Vagina (tissue), 2 donors: ENCODE measurements at places on chromosomes 11 and 22.

GRCh38 chr11:15665368-15665871, 550.7 kb downstream of the INSC start:
- peak; percentile 70 for DNase-seq

GRCh38 chr11:19079643-19080440, 19.3 kb upstream of the MRGPRX2 start:
- DNase-seq = no peak

DNA sequence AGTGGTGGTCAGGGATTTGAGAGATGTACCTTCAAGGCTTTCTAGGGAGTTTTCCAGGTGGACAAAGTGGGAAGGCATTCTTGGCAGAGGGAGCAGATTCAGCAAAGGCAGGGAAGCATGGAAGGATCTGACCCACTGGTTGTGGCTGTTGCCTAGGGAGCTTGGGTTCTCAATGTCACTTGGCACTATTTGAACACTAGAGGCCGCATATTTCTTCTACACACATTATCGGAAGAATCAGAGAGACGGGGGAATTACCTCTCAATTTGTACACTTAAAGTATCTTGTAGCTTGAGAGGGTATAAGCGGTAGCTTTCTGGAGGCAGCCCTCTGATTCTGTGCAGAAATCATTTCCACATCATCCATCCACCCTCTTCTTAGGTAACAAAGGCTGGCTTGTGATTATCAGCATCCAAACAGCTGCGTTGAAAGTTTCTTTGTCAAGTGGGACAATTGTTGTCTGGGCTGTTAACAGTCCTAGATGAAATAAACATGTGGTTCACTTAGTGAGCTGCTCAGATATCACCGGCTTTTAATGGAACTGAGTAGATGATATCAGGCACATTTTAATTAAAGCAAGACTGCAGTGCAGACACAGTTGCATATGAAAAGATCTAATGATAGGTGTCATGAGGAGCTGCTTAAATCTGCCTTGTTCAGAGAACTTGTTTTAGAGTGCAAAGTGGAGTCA, 2.6 kb downstream of the NELL1 start:
- no peak for DNase-seq

- no peak for DNase-seq
Measured at GRCh38 chr22:31451709-31452571, 37.7 kb downstream of the EIF4ENIF1 start.
